Hair follicular keratinocyte (primary cell): ENCODE measurements at places on chromosomes 1 and 21. TPM values are rescaled to one million over a fixed set of nuclear protein-coding genes. Genes with fewer than 3 reads are reported as not detected.

Gene NTMT2
- total RNA-seq: not detected in 2 replicates

Gene OTUD3
- 1.5 and 1.6 TPM in 2 replicates for total RNA-seq

Gene CGN
- total RNA-seq: 0.16 and 0.19 TPM in 2 replicates

Gene RBP7
- 1.4 and 4.1 TPM in 2 replicates for total RNA-seq

Gene UQCRH
- total RNA-seq: 487 and 601 TPM in 2 replicates

Gene IL24
- total RNA-seq: 12.4 and 14.1 TPM in 2 replicates

Gene LMOD1
- 0.08 TPM in 1 of 2 replicates, not detected in the other for total RNA-seq

Gene MCL1
- 278 and 410 TPM in 2 replicates for total RNA-seq

Gene GIPC2
- total RNA-seq: 1.9 and 3.0 TPM in 2 replicates

Gene NGF
- not detected in 2 replicates for total RNA-seq

Gene CRYAA
- not detected in 2 replicates for total RNA-seq
